HFFc6 (cell line): ENCODE measurements at places on chromosomes 6 and 20.

- no peak for DNase-seq
Measured at GRCh38 chr6:83890520-83890919, 31.0 kb downstream of the CYB5R4 start.

- DNase-seq, result no peak
Measured at GRCh38 chr6:129055796-129056195, 172.9 kb downstream of the LAMA2 start.

DNA sequence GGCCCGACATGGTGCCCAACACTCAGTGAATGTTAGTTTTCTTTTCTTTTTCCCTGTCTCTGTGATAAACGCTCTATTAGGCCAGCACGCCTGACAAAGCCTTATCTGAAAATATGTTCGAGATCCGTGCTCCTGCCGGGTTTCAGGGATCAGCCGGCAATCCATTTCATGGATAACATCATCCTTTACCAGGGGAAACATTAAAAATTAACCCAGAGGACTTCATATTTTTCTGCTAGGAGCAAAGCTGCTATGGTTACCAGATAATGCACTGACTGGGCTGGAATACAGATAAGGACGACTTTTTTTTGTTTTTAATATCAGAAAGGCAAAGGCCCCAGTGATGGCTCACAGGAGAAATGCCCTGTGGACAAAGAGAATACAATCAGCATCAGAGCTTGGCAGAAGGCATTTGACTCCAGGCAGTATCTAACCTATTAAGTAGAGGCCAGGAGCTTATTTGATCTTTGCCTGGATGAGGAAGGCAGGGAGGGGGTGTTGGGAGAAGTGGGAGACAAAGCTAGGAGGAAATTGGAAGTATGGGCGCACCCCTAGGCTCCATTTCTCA is 482.0 kb upstream of the CHD6 start:
- DNase-seq, result no peak

GRCh38 chr6:27809067-27809938 is 102.9 kb downstream of the OR2B2 start:
- no peak for DNase-seq

- DNase-seq, result no peak
Measured at GRCh38 chr6:16773362-16773761, 12.1 kb upstream of the ATXN1 start.

- no peak for DNase-seq
Measured at GRCh38 chr6:27863962-27864905, 48.0 kb downstream of the OR2B2 start.

GRCh38 chr6:25921525-25922203 is 8.8 kb downstream of the SLC17A2 start:
- no peak for DNase-seq

DNA sequence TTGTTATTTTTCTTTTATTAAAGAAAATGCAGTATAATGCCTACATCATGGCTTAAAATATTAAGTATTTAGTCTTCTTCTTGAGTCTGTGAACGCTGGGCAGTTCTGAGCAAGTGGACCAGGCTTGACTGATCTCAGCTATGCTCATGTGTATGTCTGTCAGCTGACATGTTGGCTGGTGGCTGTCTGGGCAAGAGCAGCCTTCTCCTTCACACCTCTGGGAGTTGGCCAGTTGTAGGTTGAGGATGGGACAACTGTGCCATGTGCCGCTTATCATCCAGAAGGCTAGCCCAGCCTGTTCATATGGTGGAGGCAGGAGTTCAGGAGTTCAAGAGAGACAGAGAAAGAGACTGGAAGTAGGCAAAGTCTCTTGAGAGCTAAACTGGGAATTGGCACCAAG is 175.9 kb downstream of the PLCB4 start:
- DNase-seq, result no peak
